ENCODE measurements at places on chromosomes 11 and 22.

GRCh38 chr11:94629741-94630140 lies 62.6 kb downstream of the PIWIL4 start:
- H3K27ac ChIP-seq = no peak overlapping the region
- no peaks in the 10 kb centered on the region for H3K36me3 ChIP-seq
- no peak for DNase-seq

DNA sequence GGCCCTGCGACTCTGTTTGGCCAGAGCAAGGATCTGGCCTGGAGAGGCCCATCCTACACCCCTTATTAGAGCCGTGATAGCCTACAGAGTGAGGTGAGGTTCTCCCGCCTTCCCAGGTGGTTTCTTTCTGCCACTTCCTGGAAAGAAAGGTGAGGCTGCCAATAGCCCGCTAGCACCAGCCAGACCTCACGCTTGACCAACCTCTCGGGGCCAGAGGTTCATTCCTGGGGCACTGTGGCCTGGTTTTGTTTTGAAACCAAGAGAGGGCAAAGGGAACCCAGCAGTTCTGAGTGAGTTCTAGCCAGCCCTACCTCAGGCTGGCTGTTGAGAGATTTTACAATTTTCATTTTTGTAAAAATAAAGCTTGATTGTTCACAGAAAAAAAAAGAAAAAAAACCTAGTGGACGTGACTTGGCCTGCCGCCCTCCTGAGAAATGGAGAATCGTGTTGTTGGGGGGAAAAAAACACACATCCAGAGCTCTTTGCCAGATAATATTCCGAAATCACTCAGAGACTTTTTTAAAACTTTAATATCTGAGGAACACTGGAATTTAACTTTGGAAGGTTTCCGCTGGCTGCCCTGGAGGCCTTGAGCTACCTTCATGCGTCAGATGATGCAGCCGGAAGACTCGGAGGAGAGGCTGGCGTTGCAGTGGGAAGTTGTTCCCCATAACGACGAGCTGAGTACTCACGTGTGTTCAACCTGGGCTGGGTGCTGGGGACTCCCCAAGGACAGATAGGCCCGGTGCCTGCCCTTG lies 84.5 kb downstream of the BCR start:
- H3K4me1 ChIP-seq = no peaks in the 10 kb centered on the region
- no peaks in the 10 kb centered on the region for H3K27me3 ChIP-seq
- no peak overlapping the region for H3K4me3 ChIP-seq
- no peak for DNase-seq
- peak overlapping the region; percentile 79 for H3K27ac ChIP-seq

- no peak overlapping the region for H3K4me3 ChIP-seq
- no peak overlapping the region for H3K27ac ChIP-seq
- DNase-seq = no peak
- no peaks in the 10 kb centered on the region for H3K27me3 ChIP-seq
- no peaks in the 10 kb centered on the region for H3K4me1 ChIP-seq
Measured at GRCh38 chr11:99370549-99371216, 349.9 kb downstream of the CNTN5 start.

DNA sequence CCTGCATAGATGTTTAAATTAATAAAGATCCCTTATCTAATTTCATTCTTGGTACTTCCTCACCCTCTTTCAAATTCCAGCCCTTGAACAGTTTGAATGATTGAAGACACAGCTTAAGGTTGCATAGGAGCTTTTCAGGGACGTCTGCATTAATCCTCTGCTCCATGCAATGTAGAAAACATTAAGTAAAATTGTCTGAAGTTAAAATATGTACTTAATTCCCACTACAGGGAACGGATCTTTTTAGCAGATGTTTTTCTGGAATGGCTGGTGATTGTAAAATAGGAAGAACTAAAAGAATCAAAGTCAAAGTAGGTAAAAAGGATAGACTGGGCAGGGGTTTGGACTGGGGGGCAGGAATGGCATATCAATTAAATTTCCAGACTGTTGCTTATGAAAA lies 58.9 kb downstream of the ABTB2 start:
- H3K36me3 ChIP-seq = no peaks in the 10 kb centered on the region
- DNase-seq = no peak
- H3K4me1 ChIP-seq = no peaks in the 10 kb centered on the region
- H3K27ac ChIP-seq = no peak overlapping the region
- no peaks in the 10 kb centered on the region for H3K27me3 ChIP-seq

DNA sequence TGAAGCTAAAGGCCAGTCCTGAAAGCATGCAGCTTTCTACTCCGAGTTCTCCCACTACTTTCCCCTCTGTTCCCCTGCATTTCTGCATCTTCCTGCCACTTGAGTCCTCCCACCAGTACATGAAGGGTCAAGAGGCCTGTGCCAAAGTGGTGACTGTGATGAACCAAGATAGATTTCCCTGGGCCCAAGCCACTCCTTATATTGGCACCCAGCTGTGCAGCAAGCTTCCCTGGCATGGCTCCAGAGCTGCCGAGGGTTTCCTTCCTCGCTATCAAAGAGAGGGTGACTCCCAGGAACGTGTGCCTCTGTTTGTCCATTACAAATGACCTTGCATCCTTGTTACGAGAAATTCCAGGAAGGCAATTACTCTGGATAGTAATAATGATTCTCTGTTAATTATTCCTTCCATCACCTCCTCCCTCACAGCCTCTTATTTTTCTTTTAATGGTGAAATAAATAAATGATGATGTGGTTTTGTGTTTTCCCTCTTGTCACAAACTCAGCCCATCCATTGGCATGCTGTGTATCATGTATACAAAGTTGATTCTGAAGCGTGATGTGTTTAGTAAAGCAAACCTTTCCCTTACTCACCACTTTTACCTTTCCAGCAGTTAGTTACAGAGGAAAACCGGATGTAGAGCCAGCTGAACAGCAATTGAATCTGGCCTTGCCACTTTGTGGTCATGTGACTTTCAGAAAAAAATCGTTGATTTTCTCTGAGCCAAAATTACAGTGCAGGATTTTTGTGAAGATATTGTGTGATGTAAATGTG lies 8.3 kb downstream of the SRSF8 start:
- no peaks in the 10 kb centered on the region for H3K27me3 ChIP-seq
- H3K27ac ChIP-seq = peak overlapping the region; percentile 81
- H3K4me1 ChIP-seq = peaks cover 7% of the 10 kb centered on the region

DNA sequence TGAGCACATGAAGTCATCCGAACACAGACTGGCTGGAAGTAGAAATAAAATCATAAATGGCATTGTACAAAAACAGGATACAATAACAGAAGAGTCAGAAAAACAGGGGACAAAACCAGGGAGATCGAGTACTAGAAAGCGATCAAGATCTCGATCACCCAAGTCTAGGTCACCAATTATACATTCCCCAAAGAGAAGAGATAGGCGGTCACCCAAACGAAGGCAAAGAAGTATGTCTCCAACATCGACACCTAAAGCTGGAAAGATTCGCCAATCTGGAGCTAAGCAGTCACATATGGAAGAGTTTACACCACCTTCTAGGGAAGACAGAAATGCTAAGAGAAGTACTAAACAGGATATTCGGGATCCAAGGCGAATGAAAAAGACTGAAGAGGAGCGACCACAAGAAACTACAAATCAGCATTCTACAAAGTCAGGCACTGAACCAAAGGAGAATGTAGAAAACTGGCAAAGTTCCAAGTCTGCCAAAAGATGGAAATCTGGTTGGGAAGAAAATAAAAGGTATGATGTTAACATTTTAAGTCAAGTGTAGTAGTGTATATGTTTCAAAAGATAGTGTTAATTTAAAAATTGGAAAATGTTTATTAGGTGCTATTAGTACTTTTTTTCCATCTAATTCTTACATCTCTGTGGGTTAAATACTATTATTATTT lies 9.4 kb downstream of the PCF11 start:
- no peaks in the 10 kb centered on the region for H3K36me3 ChIP-seq
- no peaks in the 10 kb centered on the region for H3K4me1 ChIP-seq
- H3K27me3 ChIP-seq = no peaks in the 10 kb centered on the region
- H3K27ac ChIP-seq = no peak overlapping the region
- no peak overlapping the region for H3K4me3 ChIP-seq

GRCh38 chr22:35392357-35392756 lies 7.6 kb upstream of the MCM5 start:
- H3K36me3 ChIP-seq = no peaks in the 10 kb centered on the region
- no peak overlapping the region for H3K27ac ChIP-seq
- no peak overlapping the region for H3K4me3 ChIP-seq

- no peaks in the 10 kb centered on the region for H3K4me1 ChIP-seq
- H3K36me3 ChIP-seq = no peaks in the 10 kb centered on the region
- no peaks in the 10 kb centered on the region for H3K27me3 ChIP-seq
- no peak for DNase-seq
- peak overlapping the region; percentile 48 for H3K27ac ChIP-seq
- H3K4me3 ChIP-seq = no peak overlapping the region
Measured at GRCh38 chr22:37972527-37972926, 11.8 kb downstream of the SOX10 start.

DNA sequence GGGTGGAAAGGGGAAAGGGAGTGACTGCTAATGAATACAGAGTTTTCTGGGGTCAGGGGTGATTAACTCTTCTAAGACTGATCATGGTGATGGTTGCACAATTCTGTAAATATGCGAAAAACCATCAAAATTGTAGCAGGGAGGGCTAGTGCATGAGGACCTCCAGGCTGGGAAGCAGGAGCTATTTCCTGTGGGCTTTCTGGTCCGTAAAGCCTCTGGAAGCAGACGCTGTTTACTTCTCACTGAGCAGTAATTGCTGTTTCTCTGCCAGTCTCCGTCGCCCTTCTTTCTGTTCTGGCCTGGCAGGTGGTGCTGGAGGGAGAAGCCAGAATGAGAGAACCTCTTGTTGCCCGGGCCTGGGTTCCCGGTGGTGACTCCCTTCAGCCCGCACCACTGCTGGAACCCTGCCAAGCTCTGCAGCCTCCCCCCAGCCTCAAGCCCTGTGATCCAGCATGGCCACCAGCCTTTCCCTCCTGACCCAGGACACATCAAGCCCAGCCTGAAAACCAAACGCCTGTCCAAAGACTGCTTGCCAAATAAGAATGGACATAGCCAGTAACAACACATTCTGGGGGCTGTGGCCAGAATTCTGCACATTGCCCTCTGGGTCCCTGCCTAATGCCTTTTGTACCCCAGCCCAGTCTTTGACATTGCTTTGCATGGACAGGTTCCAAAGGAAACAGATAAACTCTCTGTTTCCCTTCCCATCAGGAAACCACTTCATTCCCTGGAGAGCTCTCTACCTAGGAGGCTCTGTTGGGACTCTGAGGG lies 201.0 kb upstream of the NAV2 start:
- no peaks in the 10 kb centered on the region for H3K36me3 ChIP-seq
- no peak overlapping the region for H3K4me3 ChIP-seq
- DNase-seq = no peak
- no peaks in the 10 kb centered on the region for H3K4me1 ChIP-seq
- no peaks in the 10 kb centered on the region for H3K27me3 ChIP-seq
